ENCODE measurements at places on chromosomes 16 and 17. TPM values are rescaled to one million over a fixed set of nuclear protein-coding genes. Genes with fewer than 3 reads are reported as not detected.

DNA sequence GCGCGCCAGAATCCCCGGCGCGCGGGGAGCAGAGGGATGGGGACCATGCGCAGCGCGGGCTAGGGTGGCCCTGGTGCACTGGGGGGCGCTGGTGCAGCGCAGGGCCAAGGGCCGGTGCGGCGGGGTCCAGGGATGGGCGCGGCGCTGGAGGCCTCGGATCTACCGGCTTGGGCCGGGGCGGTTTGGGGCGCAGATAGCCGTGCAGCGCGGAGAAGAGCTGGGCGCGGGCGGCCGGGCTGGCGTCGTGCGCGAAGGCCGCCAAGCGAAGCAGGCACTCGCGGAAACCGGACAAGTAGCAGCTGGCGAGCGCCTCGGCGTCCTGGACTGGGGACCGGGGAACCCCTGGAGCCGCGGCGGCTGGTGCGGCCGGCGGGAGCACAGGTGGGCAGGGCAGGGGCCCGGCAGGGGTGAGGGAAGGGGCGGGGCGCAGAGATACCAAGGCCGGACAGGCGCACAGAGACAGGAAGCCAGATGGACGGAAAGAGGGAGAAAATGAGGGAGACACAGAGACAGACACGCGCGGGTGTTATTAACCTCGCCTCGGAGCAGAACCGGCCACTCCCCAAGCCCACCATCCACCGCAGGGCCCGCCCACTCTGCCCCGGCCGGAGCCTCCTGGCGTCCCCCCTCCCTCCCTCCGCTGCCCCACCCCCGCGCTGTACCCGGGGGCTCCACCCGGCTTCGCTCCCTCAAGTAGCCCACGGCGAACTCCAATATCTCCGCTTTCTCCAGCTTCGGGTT is 2.1 kb downstream of the HES7 start:
- no peak for DNase-seq

- DNase-seq = no peak
These were observed 138.5 kb downstream of the SSH2 start for GRCh38 chr17:29791336-29792080.

GRCh38 chr17:36485805-36486203 is 677 bp upstream of the ZNHIT3 start:
- peak; percentile 4 for DNase-seq

DNA sequence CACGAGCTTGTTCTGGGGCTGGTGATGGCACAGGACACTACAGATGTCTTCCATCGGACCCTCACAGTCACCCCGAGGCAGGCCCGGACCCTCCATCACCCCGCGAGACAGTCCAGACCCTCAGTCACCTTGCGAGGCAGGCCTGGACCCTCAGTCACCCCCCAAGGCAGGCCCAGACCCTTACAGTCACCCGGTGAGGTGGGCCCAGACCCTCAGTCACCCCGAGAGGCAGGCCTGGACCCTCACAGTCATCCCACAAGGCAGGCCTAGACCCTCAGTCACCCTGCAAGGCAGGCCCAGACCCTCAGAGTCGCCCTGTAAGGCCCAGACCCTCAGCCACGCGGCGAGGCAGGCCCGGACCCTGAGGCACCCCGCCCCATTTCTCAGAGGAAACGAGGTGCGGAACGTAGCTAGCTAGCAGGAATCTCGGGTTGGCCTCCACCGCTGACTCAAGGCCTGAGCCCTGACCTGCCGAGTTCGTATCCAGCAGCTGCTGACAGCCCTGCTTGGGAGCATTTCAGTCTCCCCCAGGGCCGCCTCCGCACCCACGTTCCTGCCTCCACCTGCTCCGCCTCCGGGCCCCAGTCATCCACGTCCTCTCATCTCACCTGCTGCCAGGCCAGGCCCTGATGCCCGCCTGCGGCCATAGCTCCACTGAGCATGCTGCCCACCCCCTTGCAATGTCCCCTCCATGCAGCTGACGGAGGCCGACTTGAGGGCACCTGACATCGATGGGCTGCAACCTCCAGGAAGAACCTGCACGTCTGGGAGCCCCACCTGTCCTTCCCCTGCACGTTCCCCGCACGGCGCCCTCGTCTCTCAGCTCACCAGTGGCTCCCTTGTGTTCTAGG is 28.7 kb downstream of the RPH3AL start:
- DNase-seq = no peak

Gene CPPED1
- polyA plus RNA-seq = 27.0 TPM

Gene RCVRN
- polyA plus RNA-seq = not detected

Gene NGFR
- polyA plus RNA-seq = 5.4 TPM

Gene RAB11FIP3
- 149 TPM for polyA plus RNA-seq

Gene KRTAP4-4
- not detected for polyA plus RNA-seq

Gene UNC13D
- 6.6 TPM for polyA plus RNA-seq
